ENCODE measurements at places on chromosomes 1 and 21.

DNA sequence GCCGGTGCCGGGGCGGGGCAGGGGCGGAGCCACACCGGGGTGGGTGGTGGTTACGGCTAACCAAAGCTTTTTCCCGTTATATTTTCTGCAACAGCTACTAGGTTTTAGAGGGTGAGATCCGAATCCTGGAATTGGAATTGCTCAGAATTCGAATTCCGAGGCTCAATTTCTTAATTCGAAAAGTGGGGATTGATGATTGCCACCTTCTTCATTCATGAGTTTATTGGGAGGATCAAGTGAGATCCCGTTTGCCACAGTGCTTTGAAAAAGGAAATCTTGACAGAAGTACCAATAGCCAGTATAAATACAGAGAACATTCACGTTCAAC lies 207 bp upstream of the SVBP start:
- DNase-seq, result no peak

- DNase-seq, result no peak
Measured at GRCh38 chr1:223077247-223077833, 65.7 kb downstream of the TLR5 start.

DNA sequence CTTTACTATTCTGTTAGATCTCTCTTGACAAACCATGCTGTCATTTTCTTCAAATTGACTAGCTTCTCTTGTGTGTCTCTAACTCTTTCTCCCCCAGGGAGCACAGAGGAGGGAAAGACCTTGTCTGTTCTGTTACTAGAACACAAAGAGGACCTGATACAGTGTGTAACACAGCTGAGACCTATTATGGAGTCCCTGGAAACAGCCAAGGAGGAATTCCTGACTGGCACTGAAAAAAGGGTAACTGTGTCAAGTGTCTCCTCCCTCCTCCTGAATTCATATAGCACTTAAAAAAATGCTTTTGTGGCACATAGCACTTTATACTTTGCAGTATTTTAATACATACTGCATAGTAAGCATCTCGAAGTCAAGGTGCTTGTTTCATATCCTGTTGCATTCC lies 50.6 kb downstream of the ZBTB40 start:
- DNase-seq, result no peak

DNA sequence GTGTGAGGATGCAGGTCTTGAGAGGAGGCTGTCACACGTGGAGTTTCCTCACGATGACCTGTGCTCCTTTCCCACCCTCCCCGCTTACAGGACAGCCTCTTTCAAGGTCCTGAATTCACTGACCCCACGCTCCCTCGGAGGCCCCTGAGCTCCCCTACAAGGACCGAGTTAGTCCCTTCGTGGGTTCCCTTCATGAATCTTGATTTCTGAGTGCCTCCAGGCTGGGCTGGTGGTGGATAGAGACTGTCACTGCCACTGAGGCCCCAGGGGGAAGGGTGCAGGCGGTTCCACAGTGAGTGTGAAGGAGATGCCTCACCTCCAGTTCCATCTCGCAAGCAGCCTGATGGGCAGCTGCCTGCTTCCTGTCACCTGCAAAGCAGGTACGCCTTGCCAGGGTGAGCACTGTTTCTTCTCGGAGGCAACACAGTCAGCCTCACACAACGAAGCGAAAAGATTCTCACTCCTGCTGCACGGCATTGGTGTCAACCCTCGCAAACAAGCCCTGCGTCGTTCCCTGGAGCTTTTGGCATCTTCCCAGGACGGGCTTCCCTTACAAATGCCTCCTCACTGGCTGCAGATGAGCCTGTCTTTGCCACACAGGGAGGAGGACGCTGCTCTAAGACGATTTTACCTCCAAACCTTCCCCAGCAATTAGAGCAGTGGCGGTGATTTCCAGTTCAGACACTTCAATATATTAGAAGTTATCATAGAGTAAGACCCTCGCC lies 26.7 kb upstream of the PCP4 start:
- DNase-seq, result no peak

GRCh38 chr1:188949701-188950100 lies 1528.0 kb downstream of the BRINP3 start:
- DNase-seq, result no peak

DNA sequence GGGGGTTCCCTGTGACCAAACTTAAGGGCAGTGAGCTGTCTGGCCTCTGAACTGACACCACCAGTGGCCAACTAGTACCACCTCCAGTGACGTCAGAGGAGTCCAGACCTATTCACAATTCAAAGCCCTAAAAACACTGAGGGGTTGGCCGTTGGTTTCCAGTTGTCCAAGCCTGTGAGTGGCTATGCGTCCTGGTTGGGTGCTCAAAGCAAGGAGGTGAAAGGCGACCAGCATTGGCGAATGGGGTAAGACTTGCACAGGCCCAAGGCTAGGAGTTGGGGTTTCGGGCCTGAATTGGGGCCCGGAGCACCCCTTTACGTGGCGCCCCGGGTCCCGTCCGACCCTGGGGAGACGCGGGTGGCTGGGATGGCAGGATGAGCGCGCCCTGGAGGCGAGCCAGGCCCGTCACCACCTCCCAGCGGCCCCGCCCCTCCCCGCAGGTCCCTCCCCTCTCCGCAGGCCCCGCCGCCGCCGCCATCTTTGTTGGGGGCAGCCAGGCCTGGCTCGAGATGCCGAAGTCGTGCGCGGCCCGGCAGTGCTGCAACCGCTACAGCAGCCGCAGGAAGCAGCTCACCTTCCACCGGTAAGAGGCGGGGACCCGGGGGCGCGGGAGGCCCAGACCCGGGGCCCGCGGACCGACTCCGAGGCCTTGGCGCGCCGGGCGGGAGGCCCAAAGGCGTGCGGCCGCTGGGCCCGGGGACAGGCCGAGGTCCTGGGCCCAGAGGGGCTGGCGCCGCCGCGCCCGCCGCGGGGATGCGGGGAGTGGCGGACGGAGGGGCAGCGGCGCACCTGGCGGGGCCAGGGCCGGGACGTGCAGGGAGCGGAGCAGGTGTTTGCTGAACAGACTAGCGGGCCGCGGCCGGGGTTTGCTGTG lies at the start of gene THAP3:
TSS of gene THAP3 (plus strand) at position 159 of the 874 bp plus-strand sequence. CDS start at position 510, 351 bp downstream.
- peak; percentile 65 for DNase-seq

- peak; percentile 49 for DNase-seq
Measured at GRCh38 chr21:14864211-14865021, 200.4 kb downstream of the NRIP1 start.

GRCh38 chr1:191839891-191840290 lies 318.4 kb upstream of the RGS18 start:
- DNase-seq, result no peak

DNA sequence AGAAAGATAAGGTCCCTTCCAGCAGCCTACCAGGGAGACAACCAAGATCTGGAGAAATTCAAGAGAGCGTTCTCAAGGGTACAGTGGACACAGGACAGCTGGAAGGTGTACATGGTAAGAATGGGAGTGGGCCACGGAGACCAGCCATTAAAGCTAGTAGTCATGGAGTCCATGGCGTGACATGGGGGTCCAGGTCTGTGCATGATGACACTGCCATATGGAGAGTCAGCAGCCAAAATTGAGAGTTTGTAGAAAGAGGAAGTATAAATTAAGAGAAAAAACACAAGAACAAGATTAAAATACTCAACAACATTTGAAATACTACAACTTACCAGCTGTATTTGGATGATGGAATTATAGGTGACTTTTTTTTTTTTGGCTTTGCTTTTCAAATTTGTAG lies 7.9 kb upstream of the LORICRIN start:
- DNase-seq, result no peak

DNA sequence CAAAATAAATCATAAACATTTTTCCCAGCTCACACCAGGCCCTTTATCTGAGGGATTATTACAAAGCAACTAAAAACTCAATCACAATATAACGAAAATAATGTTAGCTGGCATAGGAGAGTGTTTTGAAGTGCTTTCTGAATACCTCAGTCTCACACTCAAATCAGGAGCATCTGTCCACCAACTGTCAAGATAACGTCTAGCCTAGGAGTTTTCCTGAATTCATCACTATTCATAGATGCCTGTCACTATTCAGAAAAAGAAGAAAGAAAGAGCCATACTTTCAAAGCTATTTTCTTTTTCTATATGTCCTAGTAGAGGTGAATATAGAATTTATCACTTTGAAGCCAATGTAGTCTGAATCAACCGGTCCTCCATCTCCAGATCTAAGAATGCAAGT lies 127.0 kb downstream of the AKT3 start:
- DNase-seq, result no peak

- DNase-seq, result no peak
Measured at GRCh38 chr1:206960676-206961386, 9.4 kb downstream of the FCAMR start.

DNA sequence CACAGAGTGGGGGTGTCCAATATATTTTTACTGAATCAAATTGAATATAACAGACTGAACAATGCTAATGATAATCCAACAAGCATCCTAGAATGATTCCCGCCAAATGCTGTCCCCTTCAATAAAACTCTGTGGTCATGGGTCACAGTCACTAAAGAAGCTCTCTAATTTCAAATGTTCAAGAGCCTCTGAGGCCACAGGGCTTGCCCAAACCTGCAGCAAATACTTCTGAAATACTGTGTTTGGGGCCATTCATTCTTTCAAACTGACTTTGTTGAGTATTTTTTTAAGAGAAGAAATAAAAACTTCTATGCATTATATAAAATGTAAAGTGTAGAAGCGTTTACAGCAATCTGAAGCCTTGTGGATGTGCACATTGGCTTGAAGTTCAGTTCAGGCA lies 7.6 kb upstream of the BEND5 start:
- no peak for DNase-seq

DNA sequence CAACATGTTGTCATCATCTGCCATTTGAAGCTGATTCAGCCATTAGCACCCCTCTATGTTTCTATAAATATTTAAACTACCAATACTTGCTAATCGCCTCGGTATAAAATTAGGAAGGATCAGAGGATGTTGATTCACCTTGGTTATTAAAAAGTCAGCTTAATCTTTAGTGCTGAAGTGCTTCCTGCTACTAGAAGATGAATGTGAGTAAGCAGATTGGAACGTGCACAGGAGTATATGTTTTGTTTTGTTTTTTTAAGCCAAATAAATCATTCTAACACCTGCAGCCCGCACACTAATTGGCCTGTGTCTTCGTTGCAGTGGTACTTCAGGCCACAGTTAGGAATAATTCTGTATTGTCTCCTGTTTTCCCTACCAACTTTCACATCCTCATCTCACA lies 485.7 kb downstream of the AJAP1 start:
- no peak for DNase-seq

GRCh38 chr1:32759997-32760623 lies 57.0 kb downstream of the YARS1 start:
- DNase-seq, result no peak

DNA sequence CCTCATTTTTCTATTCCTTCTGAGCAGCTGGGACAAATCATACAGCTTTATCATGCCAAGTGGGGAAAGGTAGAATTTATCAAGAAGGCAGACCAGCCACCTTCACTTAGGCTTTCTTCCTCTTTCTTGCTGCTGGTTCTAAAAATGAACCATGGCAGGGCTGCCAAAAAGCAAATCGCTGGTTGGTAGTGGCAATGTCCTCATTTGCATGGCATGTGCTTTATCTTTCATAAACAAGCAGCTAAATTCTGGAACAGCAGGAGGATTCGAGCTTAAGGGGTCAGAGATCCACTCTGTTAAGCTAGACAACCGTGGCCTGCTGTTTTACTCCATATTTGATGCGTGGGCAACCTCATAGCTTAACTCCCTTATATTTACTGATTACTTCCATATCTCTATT lies 91.3 kb downstream of the RPE65 start:
- DNase-seq, result no peak

DNA sequence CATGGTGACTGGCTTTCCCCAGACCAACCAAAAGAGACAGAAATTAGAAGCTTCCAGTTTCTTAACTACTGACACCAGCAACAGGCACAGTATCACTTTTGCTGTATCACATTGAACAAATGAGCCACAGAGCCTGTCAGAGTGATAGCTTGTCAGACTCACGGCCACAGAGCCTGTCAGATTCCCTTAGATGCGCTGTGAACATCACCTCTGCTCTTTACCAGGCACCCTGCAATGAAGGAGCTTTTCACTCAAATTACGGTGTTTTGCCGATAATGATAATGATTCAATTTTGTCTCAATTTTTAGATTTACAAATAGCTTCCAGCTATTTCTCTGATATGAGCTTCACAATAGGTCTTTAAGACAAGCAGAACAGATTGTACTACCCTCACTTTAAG lies 107.9 kb upstream of the GNG12 start:
- DNase-seq, result no peak

- peak; percentile 35 for DNase-seq
Measured at GRCh38 chr1:56525489-56526041, 53.8 kb downstream of the PLPP3 start.

- DNase-seq, result peak; percentile 28
Measured at GRCh38 chr1:31583995-31584868, 7.9 kb downstream of the TINAGL1 start.
